ENCODE measurements at places on chromosomes 2 and 18.

DNA sequence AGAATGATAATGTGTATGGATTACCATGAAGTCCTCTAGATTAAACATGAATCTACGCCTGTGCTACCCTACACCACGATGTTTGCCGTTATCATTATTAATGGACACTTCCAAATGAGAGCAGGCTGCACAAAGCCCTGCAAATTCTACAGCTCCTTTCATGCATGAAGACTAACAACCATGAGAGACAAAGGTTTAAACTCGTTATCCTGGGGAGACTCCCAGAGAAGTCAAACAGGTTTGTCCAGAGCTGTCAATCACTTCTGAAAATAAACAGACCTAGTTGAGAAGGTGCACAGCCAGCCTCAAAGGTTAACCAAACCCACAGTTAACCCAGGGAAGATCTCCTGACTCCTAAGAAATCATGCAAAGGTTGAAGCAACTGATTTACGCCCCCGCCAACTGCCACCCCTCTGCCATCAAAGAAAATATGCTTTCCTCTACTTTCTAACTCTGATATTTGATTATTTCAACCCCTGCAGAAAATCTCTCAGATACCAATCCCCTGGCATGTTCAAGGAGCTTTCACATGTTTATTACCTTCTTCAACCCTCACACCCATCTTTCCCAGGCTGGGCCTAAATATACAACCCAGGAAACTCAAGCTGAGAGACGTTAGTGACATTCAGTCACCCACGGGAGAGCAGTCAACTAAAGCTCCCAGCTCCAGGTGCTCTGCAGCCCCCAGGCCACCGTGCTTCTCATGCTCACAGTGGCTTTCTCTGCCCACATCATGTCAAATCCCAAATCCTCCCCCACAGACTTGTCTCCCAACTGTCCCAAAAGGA, 35.9 kb downstream of the MYO5B start:
- no peak for DNase-seq

DNA sequence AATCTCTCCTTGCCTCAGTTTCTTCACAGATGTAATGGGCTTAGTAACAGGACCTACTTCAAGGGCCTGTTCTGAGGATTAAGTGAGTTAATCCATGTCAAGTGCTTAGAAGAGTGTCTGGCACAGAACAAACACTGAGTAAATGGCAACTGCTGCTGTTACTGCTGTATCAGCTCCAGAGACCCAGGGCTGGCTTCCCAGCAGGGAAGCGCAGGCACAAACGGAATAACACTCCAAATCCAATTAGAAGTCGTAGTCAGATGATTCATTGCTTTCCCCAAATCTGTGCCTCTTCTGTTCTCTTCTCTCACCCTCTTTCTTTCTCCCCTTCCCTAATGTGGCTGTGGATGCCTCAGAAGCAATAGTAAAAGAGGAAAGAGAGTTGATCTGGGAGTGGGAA, 101.1 kb upstream of the FZD7 start:
- no peak for DNase-seq

DNA sequence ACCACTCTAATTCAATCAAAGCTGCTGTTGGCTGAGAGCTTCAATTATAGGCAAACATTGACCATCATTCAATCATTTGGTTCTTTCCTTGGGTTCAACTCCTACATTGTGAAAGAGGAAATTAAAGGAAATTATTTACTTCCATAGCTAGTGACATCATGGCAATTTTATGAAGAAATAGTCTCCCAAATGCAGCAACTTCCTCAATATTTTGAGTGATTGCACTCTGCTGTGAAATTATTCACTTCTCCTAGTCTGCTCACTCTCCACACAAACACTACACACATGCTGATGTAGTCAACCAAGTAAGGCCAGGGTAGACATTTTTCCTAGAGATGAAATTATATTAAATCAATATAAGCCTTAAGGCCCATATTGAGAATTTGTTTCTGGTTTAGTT, 86.7 kb upstream of the NCKAP5 start:
- DNase-seq = no peak

GRCh38 chr18:60656553-60656952, 284.0 kb upstream of the MC4R start:
- DNase-seq = no peak

GRCh38 chr2:74130211-74130995, 17.3 kb downstream of the BOLA3 start:
- no peak for DNase-seq

DNA sequence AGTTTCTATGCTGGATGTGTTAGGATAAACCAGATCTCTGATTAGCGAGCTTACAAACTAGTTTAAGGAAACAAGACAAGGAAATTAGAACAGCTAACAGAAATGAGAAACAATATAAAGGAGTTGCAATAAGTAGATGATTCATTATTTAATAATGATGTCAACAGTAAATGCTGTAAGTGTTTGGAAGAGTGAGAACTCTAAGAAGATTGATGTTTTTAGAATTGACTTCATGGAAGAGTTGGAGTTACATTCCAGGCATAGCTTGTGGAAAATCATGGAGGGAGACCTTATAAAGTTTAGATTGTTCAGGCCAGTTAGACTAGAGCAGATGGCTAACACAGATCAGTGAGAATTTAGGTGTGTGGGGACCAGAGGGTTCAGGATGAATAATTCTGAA, 32.6 kb downstream of the PPP1R1C start:
- DNase-seq = no peak

GRCh38 chr18:33603454-33603853, 25.4 kb downstream of the ASXL3 start:
- no peak for DNase-seq

- DNase-seq = peak; percentile 96
Observed at GRCh38 chr2:210170446-210171303, 534 bp downstream of the KANSL1L start.
